ENCODE measurements at places on chromosomes 7 and 10.

DNA sequence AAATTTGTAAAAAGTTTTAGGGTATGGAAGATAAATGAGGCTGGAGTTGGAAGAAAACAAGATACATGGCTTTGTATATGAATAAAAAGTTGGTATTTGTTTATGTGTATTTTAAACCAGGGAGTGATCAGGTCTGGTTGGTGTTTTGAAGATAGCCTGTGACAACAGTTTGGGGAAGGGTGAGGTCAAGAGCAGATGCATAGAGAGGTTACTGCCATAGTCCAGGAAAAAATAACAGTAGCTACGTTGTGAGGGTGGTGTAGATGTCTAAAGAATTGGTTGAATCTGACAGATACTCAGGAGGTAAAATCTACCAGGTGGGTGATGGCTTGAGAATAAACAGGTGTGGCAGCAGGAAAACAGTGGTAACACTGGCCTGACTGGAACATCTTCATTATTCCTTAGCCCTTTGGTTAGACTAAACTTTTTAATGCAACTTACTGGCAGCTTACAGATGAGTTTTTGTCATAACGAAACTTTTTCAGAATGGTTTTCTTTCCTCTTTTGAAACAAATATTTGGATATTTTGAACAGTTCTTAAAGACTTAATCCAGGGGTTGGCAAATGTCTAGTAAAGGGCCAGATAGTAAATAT, 25.5 kb downstream of the ZNRF2 start:
- no peak for DNase-seq

GRCh38 chr7:50353201-50353600, 48.7 kb downstream of the IKZF1 start:
- no peak for DNase-seq

DNA sequence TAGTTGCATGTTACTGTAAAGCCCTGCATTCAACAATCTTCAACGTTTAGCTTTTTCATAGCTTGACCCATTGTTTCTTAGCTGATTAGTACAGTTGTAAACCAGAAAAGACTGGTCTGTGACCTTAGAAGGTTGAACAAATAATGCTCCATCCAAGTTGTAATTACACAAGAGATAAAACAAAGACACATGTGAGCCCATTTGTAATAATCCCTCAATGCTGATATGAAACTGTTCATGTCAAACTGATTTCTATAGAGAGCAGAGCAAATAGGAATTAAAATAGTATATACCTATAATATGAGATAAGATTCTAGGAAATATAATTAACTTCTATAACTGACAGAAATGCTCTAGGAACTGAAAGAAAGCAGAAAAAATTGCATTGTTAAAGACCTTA, 94.7 kb upstream of the SLC25A13 start:
- DNase-seq, result no peak

DNA sequence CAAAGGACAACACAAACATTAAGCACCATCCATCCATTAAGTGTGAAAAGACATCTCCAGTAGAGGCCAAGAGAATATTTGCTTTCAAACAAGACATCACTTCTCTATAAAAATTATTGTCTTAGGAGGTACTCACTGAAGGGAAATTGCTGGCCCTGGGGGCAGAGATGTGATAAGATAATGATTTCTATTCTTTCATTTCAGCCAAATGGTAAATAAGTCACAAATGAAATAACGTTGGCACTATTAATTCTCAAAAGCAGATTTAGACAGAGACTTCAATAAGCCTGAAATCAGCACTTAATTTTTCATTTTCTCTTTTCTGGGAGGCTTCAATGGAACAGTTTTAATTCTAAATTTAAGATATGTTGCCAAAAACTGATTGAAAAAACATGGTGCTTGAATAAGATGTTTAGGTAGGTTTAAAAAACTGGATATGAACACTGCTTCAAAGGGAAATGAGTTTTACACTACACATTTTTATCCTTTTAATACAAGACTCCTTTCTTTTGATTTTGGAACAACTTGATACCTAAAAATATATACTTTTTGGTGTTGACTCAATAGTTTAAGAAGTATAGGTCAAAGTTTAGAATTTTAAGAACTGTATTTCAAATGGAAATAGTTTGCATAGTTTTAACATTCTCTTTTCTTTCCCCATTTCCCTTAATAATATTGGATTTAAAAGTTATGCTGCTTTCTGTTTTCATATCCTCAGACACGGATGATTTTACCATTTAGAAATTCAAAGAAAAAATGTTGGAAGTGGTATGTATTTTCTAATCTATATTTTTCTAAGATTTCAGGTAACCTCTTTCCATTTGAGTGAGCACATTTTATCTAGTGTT, 204.0 kb downstream of the AHR start:
- DNase-seq, result no peak

GRCh38 chr10:97640868-97641811, 669 bp downstream of the PI4K2A start:
- DNase-seq, result peak; percentile 49

DNA sequence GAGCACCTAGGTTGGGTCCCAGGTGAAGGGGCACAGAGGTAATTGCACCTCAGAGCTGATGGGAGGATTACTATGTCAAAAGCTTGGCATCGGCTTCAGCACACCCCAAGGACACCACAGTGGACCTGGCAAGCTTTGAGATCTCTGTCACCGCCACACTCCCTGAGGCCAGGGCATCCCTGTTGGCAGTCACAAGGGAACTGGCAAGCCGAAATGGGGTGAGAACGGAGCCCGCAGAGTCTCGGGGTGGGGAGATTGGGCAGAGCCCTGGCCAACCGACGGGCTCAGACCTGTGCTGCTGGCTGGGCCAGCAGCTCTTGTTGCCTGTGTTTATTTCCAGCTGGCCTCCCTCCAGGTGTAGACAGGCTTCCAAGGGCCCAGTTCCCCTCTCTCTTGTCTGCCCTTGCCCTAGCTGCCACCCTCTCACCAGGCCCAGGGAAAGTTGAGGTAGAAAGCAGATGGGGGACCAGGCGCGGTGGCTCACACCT, 2.5 kb downstream of the HSPB1 start:
- DNase-seq, result peak; percentile 89

GRCh38 chr7:139895141-139895829, 66.2 kb downstream of the TBXAS1 start:
- no peak for DNase-seq

DNA sequence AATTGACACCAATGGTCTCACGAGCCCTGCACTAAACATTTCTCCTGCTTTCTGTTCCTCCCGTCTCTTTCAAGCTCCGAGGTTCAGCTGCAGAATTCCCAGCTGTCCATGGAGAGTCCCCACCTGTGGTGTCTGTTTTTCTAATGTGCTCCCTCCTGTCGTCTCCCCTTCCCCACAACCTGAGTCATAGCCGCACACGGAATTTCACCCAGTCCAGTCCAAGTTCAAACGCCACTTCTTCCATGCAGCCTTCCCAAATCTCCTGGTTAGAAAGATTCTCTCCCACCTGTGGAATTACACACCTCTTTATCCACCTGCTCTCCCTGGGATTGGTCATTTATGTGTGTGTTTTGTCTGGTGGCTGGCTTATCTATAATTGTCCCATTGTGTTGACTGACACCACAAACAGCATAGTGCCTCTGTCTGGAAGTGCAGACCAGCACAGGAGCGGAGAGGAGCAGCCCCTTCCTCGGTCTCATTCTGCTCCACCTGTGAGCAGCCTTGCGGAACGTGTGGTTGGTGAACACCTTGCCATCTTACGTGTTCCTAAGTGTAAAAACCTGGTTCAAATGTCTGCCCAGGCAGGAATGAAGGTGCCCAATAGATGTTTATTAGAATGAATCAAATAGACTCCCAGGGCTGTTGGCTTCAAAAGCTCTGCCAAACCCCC, 3.3 kb upstream of the DIP2C start:
- no peak for DNase-seq

DNA sequence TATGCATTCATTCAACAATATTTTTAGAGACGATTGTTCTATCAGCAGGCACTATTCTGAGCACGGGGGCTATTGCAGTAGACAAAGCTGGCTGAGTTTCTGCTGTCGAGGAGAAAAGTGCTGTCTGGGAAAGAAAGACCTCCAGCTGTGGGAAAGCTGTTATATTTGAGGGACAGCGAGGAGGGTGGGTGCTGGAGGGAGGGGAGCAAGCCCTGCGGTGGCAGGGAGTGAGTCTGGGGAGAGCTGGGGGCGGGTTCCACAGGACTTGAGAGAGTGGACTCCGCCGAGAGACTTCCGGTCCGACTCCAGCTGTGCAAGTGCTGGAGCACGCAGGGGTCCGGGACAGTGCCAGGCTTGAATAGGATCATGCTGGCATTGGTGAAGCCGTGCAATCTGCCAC, 602.1 kb upstream of the FOXK1 start:
- DNase-seq, result no peak

- DNase-seq, result no peak
These were observed 11.1 kb downstream of the FAM53B start for GRCh38 chr10:124732931-124733570.

- DNase-seq, result no peak
These were observed 20.0 kb upstream of the TNS3 start for GRCh38 chr7:47601881-47602249.

DNA sequence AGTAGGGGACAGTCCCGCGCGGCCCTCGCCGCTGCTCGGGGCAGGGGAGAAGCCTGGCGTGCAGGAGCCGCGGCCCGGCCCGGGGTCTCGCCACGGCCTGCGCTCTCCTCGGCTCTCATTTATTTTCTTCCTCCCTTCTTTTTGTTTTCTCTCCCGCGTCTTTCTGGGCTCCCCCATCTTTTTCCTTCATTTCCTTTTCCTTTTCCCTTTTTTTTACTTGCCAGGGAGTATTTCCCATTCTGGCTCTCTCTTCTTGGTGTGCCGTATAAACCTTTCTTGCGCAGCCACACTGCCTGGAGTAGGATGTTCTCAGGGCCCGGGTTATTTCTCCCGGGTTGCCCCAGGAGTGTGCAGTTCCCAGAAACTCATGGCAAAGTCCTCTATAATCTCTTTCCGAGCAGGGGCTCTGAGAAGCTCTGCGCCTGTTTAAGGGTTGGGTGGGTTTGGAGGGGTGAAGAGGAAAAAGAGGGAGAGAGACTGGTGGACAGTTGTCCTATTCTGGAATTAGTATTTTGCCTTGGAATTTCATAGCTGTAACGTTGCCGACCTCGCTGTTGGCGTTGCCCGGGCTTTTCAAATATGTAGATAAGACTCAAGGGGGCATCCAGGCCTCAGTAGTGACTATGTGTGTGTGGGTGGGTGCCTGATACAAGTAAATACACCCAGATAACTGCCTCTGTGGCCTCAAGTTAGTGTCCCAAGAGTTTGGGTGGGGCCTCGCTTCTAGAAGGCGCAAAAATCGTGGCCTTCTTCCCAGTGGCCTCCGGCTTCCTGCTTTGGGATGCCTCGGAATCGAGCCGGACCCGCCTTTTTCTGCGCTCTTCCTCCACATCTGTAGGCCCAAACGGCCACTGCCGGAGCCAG, 4.3 kb upstream of the ZNF503 start:
- DNase-seq, result no peak

- no peak for DNase-seq
These were observed 208.3 kb downstream of the JAZF1 start for GRCh38 chr7:27972276-27972675.

DNA sequence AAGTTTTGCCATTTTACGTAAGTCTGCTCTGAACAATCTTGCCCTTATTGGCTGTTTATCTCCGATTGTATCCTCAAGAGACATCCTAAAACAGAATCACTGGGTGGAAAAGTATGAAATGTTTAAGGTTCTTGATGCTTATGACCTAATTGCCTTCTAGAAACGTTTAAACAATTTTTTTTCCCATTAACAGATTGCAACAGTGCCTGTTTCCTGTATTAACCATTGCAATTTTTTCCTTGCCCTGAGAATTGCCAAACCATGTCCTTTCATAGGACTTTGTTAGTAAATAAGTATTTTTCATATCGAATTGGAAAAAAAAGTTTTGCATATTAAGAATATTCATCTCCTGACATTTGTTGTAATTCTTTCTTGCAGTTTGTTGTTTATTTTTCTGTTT, 639.8 kb downstream of the INHBA start:
- no peak for DNase-seq

GRCh38 chr10:96025566-96025965, 17.8 kb upstream of the CCNJ start:
- no peak for DNase-seq

- no peak for DNase-seq
These were observed 24.5 kb upstream of the ELAPOR2 start for GRCh38 chr7:87083865-87084519.

- DNase-seq, result no peak
These were observed 45.1 kb downstream of the INPP5F start for GRCh38 chr10:119770928-119771327.

DNA sequence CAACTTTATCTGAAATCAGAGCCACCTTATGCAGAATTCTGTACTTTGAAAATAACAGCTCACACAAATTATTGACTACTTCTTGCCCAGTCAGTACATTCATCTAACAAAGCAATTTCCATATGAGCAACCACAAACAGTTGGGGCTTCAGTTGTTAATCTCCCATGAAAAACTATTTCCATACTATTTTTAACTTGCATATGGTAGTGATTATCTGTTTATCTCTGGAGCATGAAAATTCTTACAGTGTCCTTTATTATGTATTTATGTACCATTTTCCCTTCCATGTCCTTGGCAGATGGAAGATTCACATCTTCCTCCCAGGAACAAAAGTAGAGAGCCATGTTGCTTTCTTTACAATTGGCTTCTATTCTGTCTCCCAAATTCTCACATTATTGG, 285.7 kb downstream of the CRPPA start:
- DNase-seq, result no peak

- no peak for DNase-seq
These were observed 94.3 kb downstream of the CCDC71L start for GRCh38 chr7:106566672-106567071.

DNA sequence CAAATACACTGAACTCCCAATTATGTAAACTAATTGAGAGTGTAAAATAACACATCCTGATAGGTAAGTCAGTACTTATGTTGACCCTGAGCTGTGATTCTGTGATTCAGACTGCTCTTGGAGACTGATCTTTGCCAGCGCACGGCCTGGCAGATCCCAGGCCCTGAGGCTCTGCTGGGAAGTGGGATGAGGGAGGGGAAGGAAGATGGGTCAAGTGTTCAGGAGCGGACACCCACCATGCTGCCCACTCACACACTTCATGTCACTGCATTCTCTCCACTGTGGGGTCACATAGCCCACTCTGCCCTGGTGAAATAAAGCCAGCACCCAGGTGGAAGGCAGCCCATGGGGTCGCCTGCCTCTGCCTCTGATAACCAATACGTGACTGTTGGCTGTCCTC, 226.2 kb downstream of the TNS3 start:
- DNase-seq, result no peak

GRCh38 chr7:36884351-36884750, 160.1 kb upstream of the AOAH start:
- no peak for DNase-seq

- no peak for DNase-seq
These were observed 132.9 kb downstream of the OAT start for GRCh38 chr10:124285587-124286527.

DNA sequence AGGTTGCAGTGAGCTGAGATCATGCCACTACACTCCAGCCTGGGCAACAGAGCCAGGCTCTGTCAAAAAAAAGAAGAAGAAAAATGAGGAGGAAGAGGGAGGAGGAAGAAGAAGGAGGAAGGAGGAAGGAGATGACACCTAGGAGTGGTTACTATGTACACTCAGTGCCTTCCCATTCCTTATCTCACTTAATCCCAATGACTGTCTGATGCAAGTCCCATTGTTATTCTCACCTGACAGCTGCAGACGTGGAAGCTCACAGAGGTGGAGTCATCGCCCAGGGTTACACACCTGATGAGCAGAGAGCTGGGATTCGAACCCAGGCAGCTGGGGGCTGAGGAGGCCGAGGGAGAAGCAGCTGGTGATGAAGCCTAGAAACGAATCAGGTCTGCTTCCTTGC, 258.8 kb downstream of the SNX10 start:
- DNase-seq, result no peak

- DNase-seq, result no peak
These were observed 38.4 kb downstream of the VSTM4 start for GRCh38 chr10:49076741-49077521.
